ENCODE measurements at places on chromosomes 5 and 9.

DNA sequence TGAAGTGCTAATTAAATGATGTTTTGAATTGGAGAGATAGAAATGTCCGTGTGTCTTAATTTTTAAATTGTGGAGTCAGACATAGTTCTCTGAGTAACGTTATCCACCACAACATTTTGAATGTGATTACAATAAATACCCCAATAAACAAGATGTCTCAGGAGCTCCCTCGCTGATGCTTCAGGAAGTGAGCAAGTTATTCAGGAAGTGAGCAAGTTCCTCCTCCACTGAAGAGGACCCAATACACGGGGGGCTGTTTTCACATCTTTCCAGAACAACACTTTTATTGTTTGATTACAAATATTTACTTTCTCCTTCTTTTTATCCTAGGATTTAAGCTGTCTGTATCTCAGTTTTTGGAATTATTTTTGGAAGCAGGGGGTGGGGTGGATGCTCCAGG lies 363.8 kb downstream of the LRRC70 start:
- DNase-seq: no peak

DNA sequence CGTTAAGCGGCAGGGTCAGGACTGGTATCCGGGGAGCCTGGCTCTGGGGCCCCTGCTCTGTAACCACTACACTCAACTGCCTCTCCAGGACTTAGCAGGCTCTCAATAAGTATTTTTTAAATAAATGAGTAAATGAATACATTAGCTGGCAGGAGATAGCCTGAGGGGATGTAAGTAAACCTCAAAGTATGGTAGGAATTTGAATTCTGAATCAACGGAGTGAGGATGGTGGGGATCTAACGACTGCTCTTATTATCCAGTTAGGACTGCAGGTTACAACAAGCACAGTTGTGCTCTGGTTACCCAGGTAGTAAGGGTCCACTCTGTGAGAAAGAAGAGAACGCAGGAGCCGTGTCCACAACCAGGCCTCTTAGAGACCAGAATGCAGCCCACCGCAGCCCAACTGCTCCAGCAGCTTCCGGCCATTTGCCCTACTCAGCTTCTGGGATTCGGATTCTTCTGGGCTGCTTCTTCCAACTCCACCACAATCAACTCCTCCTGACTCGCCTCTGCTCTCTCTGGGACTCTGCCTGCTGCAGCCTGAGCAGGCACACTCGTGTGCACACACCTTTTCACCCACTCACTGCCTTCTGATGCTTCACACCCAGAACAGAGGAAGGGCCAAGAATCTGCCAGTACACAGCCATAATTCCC lies 52.6 kb downstream of the MED27 start:
- no peak for DNase-seq

DNA sequence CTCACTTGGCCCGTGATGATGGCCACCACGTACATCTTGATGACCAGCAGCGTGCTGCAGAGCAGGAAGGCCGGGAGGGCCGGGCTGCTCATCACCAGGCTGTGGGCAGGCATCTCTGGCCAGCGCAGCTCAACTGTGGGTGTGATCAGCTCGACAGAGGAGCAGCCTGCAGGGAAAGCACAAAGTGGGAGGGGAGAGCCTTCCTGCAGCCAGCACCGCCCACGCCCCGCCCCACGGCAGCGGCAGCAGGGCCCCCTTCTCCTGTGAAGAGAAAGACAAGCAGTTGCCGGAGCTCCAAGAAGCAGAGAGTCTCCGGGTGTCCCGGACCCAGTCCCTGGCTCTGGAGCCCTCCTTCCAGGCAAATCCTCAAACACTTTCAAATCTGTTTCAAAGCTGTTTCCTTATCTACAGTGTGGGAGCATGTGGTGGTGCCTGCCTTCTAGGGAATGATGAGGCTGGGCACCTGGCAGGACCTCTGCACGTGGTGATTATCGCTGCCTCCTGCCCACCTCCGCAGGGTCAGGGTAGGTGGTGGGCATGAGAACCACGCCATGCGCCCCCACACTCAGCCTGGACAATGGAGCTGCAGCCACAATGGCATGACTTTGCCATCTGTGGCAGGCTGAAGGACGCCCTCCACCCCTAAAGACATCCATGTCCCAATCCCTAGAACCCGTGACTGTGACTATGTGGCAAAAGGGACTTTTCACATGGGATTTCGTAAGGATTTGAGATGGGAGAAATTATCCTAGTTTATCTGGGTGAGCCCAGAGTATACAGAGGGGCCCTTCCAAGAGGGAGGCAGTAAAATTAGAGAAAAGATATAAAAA lies at the start of gene PTGES:
Gene PTGES (minus strand): TSS at position 143 of the 830 bp plus-strand sequence. CDS start 30 bp downstream, at position 113.
- DNase-seq: peak; percentile 71

DNA sequence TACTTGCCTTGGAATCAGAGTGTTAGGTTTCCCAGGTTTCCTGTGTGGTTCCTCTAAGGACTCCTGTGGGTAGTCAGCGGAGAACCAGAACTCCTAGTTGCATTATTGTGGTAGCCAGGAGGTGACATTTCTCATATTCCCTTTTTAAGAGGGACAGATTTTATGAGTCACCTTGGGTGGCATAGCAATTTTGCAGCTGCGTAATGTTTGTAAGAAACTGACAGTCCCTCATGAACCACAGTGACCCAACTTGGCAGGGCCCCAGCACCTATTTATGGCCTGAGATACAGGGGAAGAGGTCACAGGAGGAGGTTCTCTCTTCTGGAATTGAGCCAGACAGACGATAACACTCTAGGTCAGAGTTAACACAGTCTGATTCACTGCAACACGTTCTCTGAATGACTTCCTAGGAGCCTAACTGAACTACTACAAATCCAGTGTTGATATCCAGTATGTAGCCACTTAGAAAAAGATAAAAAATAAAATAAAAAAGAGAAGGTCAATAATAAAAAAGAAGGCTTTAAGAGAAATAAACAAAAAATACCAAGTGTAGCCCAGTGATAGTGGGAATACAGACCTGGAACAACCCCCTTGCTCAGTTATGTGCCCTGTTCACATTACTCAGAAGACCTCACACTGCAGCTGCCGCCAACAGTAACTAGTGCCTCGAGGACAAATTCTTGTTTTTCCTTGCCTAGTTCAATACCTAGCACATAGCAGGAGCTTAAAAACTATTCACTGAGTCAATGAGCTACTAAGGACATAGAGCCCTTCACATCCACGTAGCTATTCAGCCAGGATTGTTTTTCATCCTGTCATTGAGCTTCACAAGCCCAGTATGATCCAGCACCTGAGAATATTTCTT lies 50.7 kb upstream of the VLDLR start:
- no peak for DNase-seq
